Activated CD4-positive, alpha-beta T cell treated with anti-CD3 and anti-CD28 coated beads, Interleukin-2, amount 50 U/mL, for 4 hours (primary cell): ENCODE measurements at places on chromosomes 7 and 10.

DNA sequence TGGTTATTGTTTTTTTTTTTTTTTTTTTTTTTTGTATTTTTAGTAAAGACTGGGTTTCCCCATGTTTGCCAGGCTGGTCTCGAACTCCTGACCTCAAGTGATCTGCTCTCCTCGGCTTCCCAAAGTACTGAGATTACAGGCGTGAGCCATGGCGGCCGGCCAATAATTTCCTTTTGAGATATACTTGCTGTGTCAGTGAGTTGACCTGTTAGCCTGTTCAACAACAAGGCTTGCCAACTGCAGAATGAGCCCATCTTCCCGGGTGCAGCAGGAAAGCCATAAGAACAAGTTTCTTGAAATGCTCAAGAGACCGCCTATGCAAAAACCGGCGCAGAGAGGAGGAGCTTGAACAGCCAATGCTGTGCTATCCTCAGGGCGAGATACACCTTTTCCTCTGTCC is 112.5 kb downstream of the PRPF18 start:
- DNase-seq: no peak

- no peak for DNase-seq
Measured at GRCh38 chr7:2151237-2151636, 81.5 kb downstream of the MAD1L1 start.

DNA sequence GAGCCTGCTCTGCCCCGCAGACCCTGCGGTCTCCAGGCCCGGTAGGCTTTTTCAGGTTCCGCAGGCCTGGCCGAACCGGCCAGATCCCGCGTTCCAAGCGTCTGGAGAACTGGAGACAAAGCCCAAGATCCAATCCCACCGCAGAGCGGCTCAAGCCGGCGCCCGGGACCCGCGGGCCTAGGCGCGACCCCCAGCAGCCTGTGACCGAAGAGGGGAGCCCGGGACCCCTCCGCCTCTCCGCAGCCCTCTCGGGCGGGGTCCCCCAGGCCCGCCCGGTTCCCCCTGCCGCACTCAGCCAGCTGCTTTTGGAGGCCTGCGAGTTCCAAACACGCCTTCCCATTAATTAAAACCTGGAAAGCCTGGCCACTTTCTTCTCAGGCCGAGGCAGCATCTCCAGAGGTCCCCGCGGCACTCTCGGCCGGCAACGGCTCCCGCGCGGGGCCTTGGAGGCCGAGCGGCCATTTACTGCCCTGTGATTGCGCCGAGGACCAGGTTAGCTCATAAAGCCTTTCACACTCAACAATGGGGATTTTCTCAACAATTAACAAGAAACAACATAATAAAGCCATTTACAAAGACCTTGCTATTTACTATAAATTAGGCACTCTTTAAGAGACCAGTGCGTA is 16.7 kb downstream of the SKIDA1 start:
- DNase-seq: no peak

DNA sequence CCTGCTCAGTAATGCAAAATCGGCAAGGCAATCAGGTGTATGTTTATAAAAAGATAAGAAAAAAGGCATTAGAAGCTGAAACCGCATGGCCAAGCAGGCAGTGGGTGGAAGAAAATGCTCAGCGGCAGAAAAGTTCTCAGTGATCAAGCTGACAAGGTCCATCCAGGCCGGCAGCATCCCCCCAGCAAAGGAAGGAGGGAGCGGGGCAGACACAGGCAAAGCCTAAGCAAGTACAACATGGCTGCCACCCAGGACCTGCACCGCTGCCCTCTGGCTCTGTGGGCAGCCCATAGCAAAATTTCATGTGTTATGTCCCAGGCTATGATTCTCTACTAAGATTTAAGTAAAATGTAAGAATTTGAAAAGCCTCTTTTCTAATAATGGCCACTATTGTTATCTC is 45.4 kb downstream of the MRPS24 start:
- DNase-seq: no peak
